ENCODE measurements at places on chromosomes 7 and 10. TPM values are rescaled to one million over a fixed set of nuclear protein-coding genes. Genes with fewer than 3 reads are reported as not detected.

PRPS1L1 gene
- not detected for total RNA-seq

DNA sequence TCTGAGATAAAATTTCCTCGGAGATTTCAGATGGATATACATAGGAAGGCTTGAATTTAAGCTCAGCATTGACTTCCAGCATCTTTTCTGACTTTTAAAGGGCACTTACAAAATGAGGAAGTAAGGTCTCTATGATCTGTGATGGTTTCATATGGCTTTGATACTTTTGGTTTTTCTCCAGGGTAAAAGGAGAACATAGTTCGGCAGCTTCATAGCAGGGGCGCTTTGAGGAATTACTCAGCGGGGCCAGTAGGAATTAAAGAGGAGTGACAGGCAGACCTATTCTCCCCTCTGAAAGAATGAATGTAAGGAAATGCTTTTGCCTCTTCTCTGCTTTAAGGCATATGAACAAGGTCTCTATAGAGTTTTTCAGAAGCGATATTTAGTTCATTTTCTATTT is 80.0 kb upstream of the PCDH15 start:
- H3K27me3 ChIP-seq = no peaks in the 10 kb centered on the region
- H3K36me3 ChIP-seq = no peaks in the 10 kb centered on the region
- H3K4me3 ChIP-seq = no peak overlapping the region
- H3K27ac ChIP-seq = no peak overlapping the region
- no peak for DNase-seq
- H3K4me1 ChIP-seq = no peaks in the 10 kb centered on the region

GRCh38 chr10:132458586-132459300 is 61.7 kb downstream of the PWWP2B start:
- H3K36me3 ChIP-seq = no peaks in the 10 kb centered on the region
- no peaks in the 10 kb centered on the region for H3K27me3 ChIP-seq
- peak; percentile 21 for DNase-seq
- no peaks in the 10 kb centered on the region for H3K4me1 ChIP-seq
- H3K4me3 ChIP-seq = no peak overlapping the region

GRCh38 chr7:20408467-20408826 is 77.7 kb downstream of the ITGB8 start:
- H3K27me3 ChIP-seq = no peaks in the 10 kb centered on the region
- no peak for DNase-seq
- peak overlapping the region; percentile 16 for H3K27ac ChIP-seq
- peaks cover 21% of the 10 kb centered on the region for H3K4me1 ChIP-seq
- no peaks in the 10 kb centered on the region for H3K36me3 ChIP-seq

DNA sequence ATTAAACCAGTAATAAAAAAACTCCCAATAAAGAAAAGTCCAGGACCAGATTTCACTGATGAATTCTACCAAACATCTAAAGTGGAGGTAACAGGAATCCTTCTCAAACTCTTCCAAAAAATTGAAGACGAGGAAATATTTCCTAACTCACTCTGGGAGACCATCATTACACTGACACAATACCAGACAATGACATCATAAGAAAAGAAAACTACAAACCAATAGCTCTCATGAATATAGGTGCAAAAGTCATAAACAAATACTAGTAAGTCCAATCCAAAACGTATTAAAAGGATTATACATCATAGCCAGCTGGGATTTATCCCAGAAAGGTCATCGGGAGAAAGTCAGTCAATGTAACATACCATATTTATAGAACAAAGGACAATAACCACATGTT is 94.0 kb upstream of the RAB18 start:
- no peaks in the 10 kb centered on the region for H3K36me3 ChIP-seq
- DNase-seq = no peak
- H3K4me1 ChIP-seq = no peaks in the 10 kb centered on the region
- peaks cover 6% of the 10 kb centered on the region for H3K27me3 ChIP-seq

GRCh38 chr10:71868192-71868697 is 17.2 kb upstream of the PSAP start:
- DNase-seq = no peak
- peaks cover 4% of the 10 kb centered on the region for H3K4me1 ChIP-seq
- H3K27me3 ChIP-seq = no peaks in the 10 kb centered on the region
- H3K4me3 ChIP-seq = no peak overlapping the region
- no peak overlapping the region for H3K27ac ChIP-seq

- no peak overlapping the region for H3K4me3 ChIP-seq
- no peaks in the 10 kb centered on the region for H3K27me3 ChIP-seq
- H3K36me3 ChIP-seq = no peaks in the 10 kb centered on the region
- H3K4me1 ChIP-seq = no peaks in the 10 kb centered on the region
- DNase-seq = no peak
Observed at GRCh38 chr10:121134711-121135110, 283.5 kb downstream of the WDR11 start.

GRCh38 chr7:104978460-104978859 is 35.5 kb upstream of the KMT2E start:
- no peak for DNase-seq
- no peaks in the 10 kb centered on the region for H3K27me3 ChIP-seq
- no peak overlapping the region for H3K27ac ChIP-seq
- no peaks in the 10 kb centered on the region for H3K36me3 ChIP-seq
- no peak overlapping the region for H3K4me3 ChIP-seq

DNA sequence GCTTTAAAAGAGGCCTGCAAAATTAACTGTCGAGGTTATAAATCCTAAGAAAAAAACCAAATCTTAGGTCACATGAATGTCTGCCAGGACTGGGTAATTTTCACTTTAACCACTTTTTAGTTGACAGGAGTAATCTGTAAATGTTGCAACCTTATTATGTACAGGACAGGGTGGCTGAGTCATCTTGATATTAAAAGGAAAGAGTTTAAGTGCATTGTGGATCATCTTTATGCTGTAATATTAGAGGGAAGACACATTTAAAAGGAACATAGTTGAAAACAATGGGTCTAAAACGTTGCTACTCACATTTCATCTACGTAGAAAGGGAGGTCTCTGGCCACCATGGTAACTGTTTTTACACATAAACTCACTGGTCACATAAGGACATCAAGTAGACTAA is 115.5 kb downstream of the LSMEM1 start:
- no peak overlapping the region for H3K27ac ChIP-seq
- H3K27me3 ChIP-seq = peaks cover 3% of the 10 kb centered on the region
- H3K4me1 ChIP-seq = no peaks in the 10 kb centered on the region

DNA sequence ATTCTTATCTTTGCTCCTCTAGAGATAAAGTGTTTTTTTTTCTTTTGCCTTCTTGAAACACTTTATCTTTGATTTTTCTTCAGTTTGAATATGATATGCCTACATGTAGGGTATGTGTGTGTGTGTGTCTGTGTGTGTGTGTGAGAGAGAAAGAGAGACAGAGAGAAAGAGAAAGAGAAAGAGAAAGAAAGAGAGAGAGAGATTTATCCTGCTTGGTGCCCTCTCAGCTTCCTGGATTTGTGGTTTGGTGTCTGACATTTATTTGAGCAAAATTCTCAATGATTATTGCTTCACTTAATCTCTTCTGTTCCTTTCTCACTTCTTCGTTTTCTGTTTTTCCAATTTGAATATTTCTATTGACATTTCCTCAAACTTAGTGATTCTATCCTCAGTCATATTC is 60.3 kb downstream of the RAB18 start:
- no peaks in the 10 kb centered on the region for H3K4me1 ChIP-seq
- H3K27ac ChIP-seq = no peak overlapping the region
- no peaks in the 10 kb centered on the region for H3K27me3 ChIP-seq
- H3K4me3 ChIP-seq = no peak overlapping the region
- no peaks in the 10 kb centered on the region for H3K36me3 ChIP-seq

GRCh38 chr7:38880035-38880434 is 29.0 kb downstream of the VPS41 start:
- H3K4me3 ChIP-seq = no peak overlapping the region
- H3K4me1 ChIP-seq = peaks cover 5% of the 10 kb centered on the region
- no peaks in the 10 kb centered on the region for H3K27me3 ChIP-seq
- H3K36me3 ChIP-seq = no peaks in the 10 kb centered on the region

Data from endothelial cell of umbilical vein (primary cell).